ENCODE measurements at places on chromosomes 5 and 9.
A peak's percentile ranks its signal among the peaks of the same experiment; 100 is the strongest.

- peak; percentile 47 for DNase-seq
Measured at GRCh38 chr5:56588636-56589480, 226.5 kb upstream of the MAP3K1 start.

DNA sequence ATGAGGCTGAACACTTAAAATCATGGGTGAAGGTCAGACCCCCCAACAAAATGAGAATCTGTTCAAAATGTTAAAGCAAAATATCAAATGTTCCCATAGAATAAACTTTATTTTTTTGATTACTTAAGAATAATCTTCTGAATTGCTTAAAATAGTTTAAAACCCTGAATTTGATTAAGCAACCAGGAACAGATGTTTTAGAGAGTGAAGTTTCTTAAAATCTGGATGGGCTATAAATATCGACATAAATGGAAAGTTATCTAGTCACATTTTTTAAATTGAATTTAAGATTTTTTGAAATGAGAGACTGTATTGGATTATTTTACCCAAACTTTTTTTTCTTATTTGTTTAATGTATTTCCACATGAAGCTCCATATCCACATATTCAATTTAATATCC, 98.5 kb downstream of the ADAMTS12 start:
- no peak for DNase-seq

DNA sequence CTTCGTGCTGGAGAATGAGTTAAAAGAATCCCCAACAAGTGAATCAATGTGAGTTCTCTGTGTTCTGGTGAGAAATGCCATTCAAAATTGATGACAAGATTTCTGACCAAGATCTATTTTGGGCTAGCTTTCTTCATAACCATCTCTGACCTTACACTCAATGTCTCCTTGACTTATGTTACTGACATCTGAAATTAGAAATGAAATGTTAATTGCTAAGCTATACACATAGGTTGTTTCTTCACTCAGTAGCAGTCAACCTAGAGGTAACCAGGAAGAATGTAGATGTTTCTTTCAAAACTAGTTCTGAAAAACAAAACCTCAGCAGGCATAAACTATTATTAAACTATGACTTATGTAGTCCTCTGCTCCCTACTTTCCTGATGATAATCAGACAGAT, 2220.7 kb upstream of the C9orf72 start:
- DNase-seq = no peak

DNA sequence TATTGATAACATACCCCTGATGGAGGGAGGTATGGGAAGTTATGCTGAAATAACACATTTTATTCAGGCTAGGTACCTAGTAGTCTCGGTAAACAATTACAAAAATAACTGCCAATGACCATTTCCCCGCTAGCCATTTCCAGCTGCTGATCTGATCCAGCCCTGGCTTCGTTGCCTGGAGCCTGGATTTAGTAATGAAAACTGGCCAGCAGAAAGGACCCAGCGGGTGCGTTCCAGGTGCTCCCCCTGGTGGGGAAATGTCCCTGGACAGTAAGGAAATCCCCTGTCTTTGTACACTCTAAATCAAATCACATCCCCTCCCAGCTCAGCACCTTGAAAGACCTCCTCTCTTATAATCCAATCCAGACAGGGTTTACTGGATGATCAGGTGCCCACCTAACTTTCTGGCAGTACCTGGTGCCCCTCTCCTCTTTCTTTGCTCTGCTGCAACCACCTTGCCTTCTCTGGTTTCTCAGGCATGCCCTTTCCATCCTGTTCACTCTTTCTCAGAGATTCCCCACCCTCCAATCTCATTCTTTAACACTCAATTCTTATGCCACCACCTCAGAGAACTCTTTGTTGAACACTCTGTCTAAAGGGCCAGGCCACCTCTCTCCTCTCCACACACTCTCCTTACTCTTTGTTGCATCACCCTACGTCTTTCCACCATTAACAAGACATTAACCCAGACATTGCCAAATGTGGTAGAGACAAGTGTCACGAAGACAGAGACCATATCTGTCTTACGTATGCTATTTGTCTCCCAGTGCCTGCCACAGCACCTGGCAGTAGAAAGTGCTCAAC, 50.1 kb upstream of the SMAD5 start:
- DNase-seq = no peak

DNA sequence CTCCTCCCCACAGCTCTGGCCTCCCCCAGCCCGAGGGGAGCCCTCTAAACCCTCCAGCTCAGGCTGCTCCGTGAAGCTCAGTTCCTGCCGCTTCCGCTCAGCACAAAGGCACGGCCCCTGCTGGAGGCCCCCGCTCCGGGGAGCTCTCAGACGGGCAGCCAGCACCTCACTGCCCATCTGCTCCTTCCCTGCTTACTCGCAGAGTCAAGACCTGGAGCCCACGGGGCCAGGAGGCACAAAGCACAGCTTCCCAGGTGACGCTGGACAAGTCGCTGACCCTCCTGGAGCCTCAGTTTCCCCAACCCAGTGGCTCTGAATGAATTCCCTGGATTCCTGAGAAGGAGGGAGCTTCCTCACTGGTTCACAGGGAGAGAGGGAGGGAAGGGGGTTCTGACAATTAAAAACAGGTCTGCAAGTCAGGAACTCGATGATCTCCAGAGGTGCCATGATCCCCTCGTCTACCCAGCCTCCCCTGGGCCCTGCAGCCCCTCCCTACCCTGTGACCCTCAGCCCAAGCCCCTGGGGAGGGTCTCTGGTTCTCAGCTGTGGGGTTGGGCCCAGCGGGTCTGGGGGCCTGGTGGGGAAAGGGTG, 36.2 kb downstream of the VAV2 start:
- DNase-seq = no peak

- DNase-seq = no peak
Measured at GRCh38 chr9:6783753-6784152, 26.0 kb downstream of the KDM4C start.

DNA sequence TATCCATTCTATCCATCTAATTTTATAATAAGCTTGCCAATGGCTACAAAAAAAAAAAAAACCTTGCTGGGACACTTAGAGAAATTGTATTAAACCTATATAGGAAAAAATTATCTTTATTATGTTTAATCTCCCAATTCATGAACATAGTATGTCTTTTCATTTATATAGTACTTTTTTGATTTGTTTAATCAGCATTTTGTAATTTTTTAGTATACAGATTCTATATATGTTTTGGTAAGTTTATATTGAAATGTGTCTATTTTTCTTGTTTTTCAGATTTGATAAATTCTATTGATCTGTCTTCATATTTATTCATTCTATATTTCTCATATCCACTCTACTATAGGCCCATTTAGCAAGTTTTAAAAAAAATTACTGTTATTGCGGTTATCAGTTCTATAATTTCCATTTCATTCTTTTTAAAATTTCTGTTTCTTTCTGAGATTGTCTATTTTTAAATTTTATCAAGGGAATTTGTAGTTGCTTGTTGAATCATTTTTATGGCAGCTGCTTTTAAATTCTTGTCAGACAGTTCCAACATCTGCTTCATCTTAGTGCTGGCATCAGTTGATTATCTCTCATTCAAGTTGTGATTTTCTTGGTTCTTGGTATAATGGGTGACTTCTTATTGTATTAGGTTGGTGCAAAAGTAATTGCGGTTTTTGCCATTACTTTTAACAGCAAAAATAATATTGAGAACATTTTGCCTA, 170.1 kb upstream of the S1PR3 start:
- no peak for DNase-seq

GRCh38 chr9:96877269-96877668, 23.0 kb upstream of the ZNF782 start:
- DNase-seq = no peak
